ENCODE measurements at places on chromosomes 2 and 18. TPM values are rescaled to one million over a fixed set of nuclear protein-coding genes. Genes with fewer than 3 reads are reported as not detected.
A peak's percentile ranks its signal among the peaks of the same experiment; 100 is the strongest.

The GAL3ST2 gene
- 1.2 TPM for total RNA-seq

- DNase-seq = no peak
- no peak overlapping the region for H3K4me3 ChIP-seq
- H3K4me1 ChIP-seq = peaks cover 5% of the 10 kb centered on the region
- no peaks in the 10 kb centered on the region for H3K27me3 ChIP-seq
These were observed 309.5 kb upstream of the CCDC68 start for GRCh38 chr18:55268628-55269275.

DNA sequence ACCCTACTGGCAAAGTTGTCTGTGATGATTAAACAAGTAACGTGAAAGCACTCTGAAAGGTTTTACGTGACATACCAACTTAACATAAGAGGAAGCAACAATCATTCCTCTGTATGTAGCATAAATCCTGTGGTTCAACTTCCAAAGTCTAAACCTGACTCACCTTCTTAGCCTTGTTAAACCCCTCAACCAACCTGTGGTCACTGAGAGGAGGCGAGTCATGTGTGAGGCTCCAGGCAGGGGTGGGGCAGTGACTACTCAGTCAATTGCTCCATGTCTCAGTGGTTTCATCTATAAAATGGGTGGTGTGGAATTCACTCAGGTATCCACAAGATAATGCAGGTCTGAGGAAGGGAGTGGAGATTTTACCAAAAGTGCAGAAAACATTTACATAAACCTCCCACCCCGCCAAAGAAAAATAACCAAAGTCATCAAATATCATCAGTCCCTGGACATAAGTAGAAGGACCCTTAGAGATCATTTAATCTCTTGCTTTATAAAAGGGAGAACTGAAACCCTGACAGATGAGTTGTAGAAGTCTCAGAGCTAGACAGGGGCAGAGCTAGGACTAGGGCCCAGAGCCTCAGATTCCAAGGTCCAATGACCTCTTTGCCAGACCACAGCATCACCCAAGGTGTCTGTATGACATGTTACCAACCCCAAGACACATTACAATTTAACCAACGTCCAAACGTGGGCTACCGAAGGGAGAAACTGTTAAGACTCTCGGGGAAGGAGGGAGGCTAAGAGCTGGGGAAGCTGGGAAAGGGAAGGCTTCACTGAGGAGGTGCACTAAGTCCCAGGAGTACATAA lies 3.7 kb upstream of the PCBP1 start:
- H3K4me3 ChIP-seq = peak overlapping the region; percentile 70
- peaks cover 55% of the 10 kb centered on the region for H3K4me1 ChIP-seq
- DNase-seq = peak; percentile 81
- peaks cover 63% of the 10 kb centered on the region for H3K36me3 ChIP-seq

- no peak for DNase-seq
- H3K36me3 ChIP-seq = peaks cover 33% of the 10 kb centered on the region
- peaks cover 6% of the 10 kb centered on the region for H3K4me1 ChIP-seq
- H3K27me3 ChIP-seq = no peaks in the 10 kb centered on the region
These were observed 20.7 kb downstream of the USP34 start for GRCh38 chr2:61450144-61450543.

DNA sequence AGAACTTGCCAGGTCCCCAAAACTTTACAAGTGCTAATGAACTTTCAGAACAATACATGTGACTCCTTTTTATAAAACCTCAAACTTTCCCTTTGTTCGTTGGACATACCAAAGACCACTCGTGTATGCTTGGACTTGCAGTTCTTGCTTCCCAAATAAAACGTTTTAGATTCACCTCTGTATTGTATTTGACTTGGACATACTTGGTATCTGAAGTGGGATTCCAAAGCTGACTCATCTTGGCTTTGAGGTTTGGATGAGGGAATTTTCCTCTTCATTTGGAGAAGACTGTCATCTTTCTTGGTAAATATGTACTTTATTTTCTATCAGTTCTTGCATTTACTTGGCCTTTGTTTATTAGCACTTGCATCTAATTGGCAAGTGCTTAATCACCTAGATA lies 8.0 kb upstream of the CYB5A start:
- H3K27ac ChIP-seq = no peak overlapping the region
- no peaks in the 10 kb centered on the region for H3K36me3 ChIP-seq
- no peak for DNase-seq
- H3K27me3 ChIP-seq = peaks cover 33% of the 10 kb centered on the region
- no peak overlapping the region for H3K4me3 ChIP-seq

DNA sequence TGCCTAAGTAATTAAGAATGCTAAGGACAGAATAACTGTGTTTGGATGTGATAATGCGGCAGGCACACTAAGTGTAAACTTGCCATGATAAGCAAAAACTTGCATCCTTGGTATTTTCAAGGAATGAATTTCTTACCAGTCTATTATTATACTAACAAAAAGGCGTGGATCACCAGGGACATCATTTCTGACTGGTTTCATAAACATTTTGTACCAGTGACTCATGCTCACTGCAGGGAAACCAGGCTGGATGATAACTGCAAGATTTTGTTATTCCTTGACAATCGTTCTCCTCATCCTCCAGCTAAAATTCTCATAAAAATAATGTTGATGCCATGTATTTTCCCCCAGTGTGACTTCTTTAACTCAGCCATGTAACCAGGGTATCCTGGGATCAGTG lies 289.5 kb downstream of the CDCA7 start:
- DNase-seq = no peak
- H3K4me3 ChIP-seq = no peak overlapping the region
- no peak overlapping the region for H3K27ac ChIP-seq
- peaks cover 7% of the 10 kb centered on the region for H3K27me3 ChIP-seq

DNA sequence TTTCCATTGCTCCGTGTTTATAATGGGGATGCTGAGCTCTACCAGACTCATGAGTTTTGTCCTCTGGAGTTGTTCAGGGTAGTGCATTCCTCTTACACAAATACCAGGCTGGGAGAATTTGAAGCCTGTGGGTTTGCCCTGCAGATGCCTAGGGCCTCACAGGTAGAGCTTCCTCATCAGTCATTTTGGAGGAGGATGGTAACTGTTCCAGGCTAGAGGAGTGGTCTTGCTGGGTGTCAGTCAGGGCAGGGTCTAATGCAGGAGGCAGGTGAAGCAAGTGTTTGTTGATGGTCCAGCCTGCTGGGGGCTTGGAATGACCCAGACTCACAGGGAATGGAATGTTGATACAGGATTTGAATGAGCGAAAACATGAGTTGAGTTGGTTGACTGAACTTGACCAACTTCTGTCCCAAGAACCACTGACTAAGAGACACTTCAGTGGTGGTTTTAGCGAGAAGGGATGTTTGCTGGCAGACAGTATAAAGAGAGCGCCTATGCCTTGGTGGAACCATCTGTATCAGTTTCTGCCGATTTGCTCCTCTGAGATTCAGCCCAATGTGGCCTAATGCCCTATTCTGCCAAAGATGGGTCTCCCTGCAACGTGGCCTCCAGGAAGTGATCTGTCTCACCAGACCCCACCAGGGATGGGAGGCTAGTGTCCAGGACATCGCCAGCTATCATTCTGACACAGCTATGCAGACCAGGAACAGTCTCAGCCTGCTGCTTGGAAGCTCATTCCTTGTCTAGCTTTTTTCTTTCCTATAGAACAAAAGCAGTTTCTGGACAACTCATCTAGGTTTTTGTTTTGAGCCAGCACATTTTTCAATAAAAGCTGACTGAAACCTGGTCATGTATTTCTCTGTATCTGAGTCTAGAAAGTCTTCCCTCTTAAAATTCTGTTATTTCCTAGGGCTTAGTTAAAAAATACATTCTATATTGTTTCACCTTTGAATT lies 9.3 kb downstream of the IL1R2 start:
- peak overlapping the region; percentile 80 for H3K27ac ChIP-seq
- no peak overlapping the region for H3K4me3 ChIP-seq
- no peak for DNase-seq
- H3K4me1 ChIP-seq = peaks cover 27% of the 10 kb centered on the region
- H3K27me3 ChIP-seq = no peaks in the 10 kb centered on the region

GRCh38 chr2:208798698-208799097 lies 392.1 kb downstream of the PTH2R start:
- no peak for DNase-seq
- H3K4me1 ChIP-seq = no peaks in the 10 kb centered on the region
- no peaks in the 10 kb centered on the region for H3K36me3 ChIP-seq
- no peaks in the 10 kb centered on the region for H3K27me3 ChIP-seq

The HNRNPLL gene
- total RNA-seq = 75.8 TPM

DNA sequence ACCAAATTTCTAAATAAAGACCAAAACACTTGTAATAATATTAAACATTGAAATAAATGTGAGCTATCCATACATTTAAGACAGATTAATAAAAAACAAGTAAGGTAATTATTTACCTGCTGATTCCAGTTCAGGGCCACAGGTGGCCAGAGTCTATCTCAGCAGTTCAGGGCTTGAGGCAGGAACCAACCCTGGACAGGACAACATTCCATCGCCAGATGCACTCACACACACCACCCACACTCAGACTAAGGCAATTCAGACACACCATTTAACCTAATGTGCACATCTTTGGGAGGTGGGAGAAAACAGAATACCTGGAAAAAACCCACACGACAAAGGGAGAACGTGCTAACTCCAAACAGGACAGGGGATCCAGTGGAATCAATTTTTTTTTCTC lies 14.1 kb upstream of the WDSUB1 start:
- no peak overlapping the region for H3K4me3 ChIP-seq
- H3K4me1 ChIP-seq = no peaks in the 10 kb centered on the region
- no peaks in the 10 kb centered on the region for H3K36me3 ChIP-seq
- H3K27me3 ChIP-seq = peaks cover 3% of the 10 kb centered on the region
- no peak for DNase-seq

DNA sequence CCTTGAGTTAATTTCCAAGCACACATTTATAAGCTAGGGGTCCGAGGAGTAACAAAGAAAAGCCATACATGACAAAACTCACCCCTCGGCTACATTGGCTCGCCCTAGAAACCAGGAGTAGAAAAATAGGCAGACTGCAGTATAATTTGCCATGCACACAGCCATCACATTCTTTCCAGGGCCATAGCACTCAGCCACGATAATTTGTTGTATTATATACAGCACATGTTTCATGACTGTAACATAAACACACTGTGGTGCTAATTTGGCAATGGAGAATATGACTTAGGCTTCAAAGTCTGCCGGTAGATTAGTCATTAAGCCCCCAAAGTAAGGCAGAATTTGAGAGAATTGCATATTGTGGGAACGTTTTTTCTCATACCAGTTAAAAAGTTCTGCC lies 254.9 kb downstream of the ZNF521 start:
- H3K4me3 ChIP-seq = no peak overlapping the region
- no peaks in the 10 kb centered on the region for H3K36me3 ChIP-seq
- no peak overlapping the region for H3K27ac ChIP-seq
- no peaks in the 10 kb centered on the region for H3K27me3 ChIP-seq
- no peak for DNase-seq

GRCh38 chr2:48016225-48017019 lies 110.1 kb upstream of the FBXO11 start:
- H3K27me3 ChIP-seq = peaks cover 4% of the 10 kb centered on the region
- no peak overlapping the region for H3K27ac ChIP-seq
- no peaks in the 10 kb centered on the region for H3K36me3 ChIP-seq
- no peak for DNase-seq

- peaks cover 4% of the 10 kb centered on the region for H3K36me3 ChIP-seq
- no peak for DNase-seq
- H3K27ac ChIP-seq = no peak overlapping the region
- peaks cover 8% of the 10 kb centered on the region for H3K4me1 ChIP-seq
These were observed 141.2 kb downstream of the CABLES1 start for GRCh38 chr18:23276451-23276850.

- DNase-seq = peak; percentile 74
- peaks cover 45% of the 10 kb centered on the region for H3K4me1 ChIP-seq
- peaks cover 62% of the 10 kb centered on the region for H3K27me3 ChIP-seq
These were observed 787 bp upstream of the TBR1 start for GRCh38 chr2:161415034-161415986.

The RAD51AP2 gene
- not detected for total RNA-seq

- peaks cover 2% of the 10 kb centered on the region for H3K27me3 ChIP-seq
- H3K4me1 ChIP-seq = no peaks in the 10 kb centered on the region
- H3K27ac ChIP-seq = no peak overlapping the region
These were observed 238.6 kb downstream of the SEPTIN10 start for GRCh38 chr2:109375131-109375561.

The VWA3B gene
- not detected for total RNA-seq

- H3K27me3 ChIP-seq = peaks cover 28% of the 10 kb centered on the region
- H3K4me1 ChIP-seq = peaks cover 1% of the 10 kb centered on the region
- no peak overlapping the region for H3K4me3 ChIP-seq
- H3K36me3 ChIP-seq = no peaks in the 10 kb centered on the region
These were observed 42.2 kb downstream of the CIB4 start for GRCh38 chr2:26598996-26599373.

GRCh38 chr2:141554810-141555209 lies 576.0 kb downstream of the LRP1B start:
- DNase-seq = no peak
- H3K4me3 ChIP-seq = no peak overlapping the region
- no peak overlapping the region for H3K27ac ChIP-seq
- no peaks in the 10 kb centered on the region for H3K36me3 ChIP-seq

GRCh38 chr2:179447421-179447820 lies 182.8 kb upstream of the SESTD1 start:
- no peak overlapping the region for H3K27ac ChIP-seq
- DNase-seq = no peak
- no peaks in the 10 kb centered on the region for H3K36me3 ChIP-seq
- no peak overlapping the region for H3K4me3 ChIP-seq
- peaks cover 14% of the 10 kb centered on the region for H3K27me3 ChIP-seq
- no peaks in the 10 kb centered on the region for H3K4me1 ChIP-seq

The COL4A3 gene
- total RNA-seq = not detected

The TTC31 gene
- 31.5 TPM for total RNA-seq

DNA sequence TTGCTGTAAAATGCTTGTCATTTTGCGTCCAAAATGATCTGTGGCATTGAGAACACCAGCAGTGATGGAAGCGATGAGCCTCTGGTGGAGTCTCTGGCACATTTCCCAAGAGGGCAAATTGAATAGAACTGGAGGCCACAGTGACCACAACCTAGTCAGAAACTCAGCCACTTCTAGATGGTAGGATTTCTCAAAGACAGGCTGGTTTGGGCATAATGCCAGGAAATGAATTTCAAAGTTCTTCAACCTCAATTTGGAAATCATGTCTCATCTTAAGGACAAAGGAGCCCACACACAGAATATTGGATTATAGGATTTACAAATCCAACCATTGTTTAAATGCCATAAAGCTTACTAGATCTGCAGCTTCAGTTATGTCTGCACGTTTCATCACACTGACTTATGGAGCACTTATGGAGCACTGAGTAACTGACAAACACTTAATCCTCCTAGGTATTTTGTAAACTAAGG lies 132.1 kb downstream of the COL6A3 start:
- H3K4me1 ChIP-seq = no peaks in the 10 kb centered on the region
- H3K36me3 ChIP-seq = no peaks in the 10 kb centered on the region
- no peak overlapping the region for H3K27ac ChIP-seq
- DNase-seq = no peak
- H3K27me3 ChIP-seq = no peaks in the 10 kb centered on the region
- no peak overlapping the region for H3K4me3 ChIP-seq

DNA sequence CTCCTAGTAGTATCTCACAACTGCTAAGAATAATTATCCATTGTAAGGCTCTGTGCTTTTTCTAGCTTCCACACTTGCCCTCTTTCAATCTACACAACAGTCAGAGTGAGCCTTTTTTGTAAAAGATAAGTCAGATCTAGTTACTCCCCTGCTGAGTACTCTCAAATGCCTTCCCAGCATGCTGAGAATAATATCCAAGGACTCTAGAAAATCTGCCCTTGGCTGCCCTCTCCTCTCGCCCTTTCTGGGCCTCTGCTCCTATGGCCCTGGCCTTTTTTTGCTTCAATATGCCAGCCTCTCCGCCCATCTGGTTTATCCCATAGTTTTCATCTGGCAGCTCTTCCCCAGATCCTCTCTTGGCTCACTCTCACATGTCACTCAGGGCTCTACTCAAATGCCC lies 455.9 kb upstream of the UBE2E3 start:
- DNase-seq = no peak
- no peaks in the 10 kb centered on the region for H3K36me3 ChIP-seq
- H3K4me3 ChIP-seq = no peak overlapping the region
- no peaks in the 10 kb centered on the region for H3K27me3 ChIP-seq
- no peak overlapping the region for H3K27ac ChIP-seq

The RUFY4 gene
- 1.8 TPM for total RNA-seq

Measured in activated CD4-positive, alpha-beta T cell treated with anti-CD3 and anti-CD28 coated beads, Interleukin-2, amount 10 ng/mL, durations not matched to agents 24 days and 14 days (primary cell).